ENCODE measurements at places on chromosomes 6 and 20. TPM values are rescaled to one million over a fixed set of nuclear protein-coding genes. Genes with fewer than 3 reads are reported as not detected.

- DNase-seq: no peak
- H3K27ac ChIP-seq: no peak overlapping the region
- no peaks in the 10 kb centered on the region for H3K36me3 ChIP-seq
- H3K4me3 ChIP-seq: no peak overlapping the region
- no peaks in the 10 kb centered on the region for H3K27me3 ChIP-seq
Observed at GRCh38 chr6:169026175-169026574, 227.5 kb downstream of the THBS2 start.

GRCh38 chr6:130178692-130179091 lies 44.1 kb downstream of the SAMD3 start:
- no peaks in the 10 kb centered on the region for H3K27me3 ChIP-seq
- DNase-seq: no peak
- no peaks in the 10 kb centered on the region for H3K36me3 ChIP-seq
- no peaks in the 10 kb centered on the region for H3K4me1 ChIP-seq
- no peak overlapping the region for H3K27ac ChIP-seq

Gene DZANK1
- 9.9 TPM for total RNA-seq

DNA sequence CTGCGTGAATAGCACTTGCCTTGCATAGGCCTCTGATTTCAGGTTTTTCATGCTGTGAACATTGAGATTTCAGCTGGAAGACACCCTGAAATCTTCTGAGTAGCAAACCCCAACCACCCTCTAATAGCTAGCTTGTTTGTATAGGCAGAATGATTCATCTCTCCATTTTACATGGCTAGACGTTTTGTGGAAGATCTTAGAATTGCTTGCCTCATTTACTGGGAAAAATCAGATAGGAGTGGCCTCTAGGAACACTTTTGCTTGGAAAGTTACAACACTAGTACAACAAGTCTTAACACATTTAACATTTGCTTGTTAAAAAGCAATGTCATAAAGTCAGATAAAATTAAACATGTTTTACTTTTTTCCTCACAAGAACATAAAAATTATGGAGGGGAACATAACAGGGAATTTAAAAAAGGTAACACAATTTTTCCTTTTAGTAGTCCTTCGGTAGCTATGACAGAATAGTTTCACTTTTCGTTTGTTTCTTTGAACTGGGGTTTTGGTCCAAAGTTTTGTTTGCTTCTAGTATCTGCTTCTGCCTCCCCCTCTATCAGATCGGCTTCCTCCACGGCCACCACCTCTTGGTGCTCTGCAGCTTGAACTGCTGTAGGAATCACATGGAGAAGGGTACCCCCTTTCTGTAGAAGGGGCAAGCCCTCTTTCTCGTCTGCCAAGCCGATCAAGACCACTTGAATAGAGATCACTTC lies 102.2 kb upstream of the PTCHD4 start:
- no peak overlapping the region for H3K27ac ChIP-seq
- H3K4me1 ChIP-seq: no peaks in the 10 kb centered on the region
- DNase-seq: no peak

GRCh38 chr6:81105998-81106397 lies 646.5 kb downstream of the TENT5A start:
- no peaks in the 10 kb centered on the region for H3K27me3 ChIP-seq
- no peak for DNase-seq
- H3K4me3 ChIP-seq: no peak overlapping the region
- no peak overlapping the region for H3K27ac ChIP-seq
- no peaks in the 10 kb centered on the region for H3K36me3 ChIP-seq
- no peaks in the 10 kb centered on the region for H3K4me1 ChIP-seq

DNA sequence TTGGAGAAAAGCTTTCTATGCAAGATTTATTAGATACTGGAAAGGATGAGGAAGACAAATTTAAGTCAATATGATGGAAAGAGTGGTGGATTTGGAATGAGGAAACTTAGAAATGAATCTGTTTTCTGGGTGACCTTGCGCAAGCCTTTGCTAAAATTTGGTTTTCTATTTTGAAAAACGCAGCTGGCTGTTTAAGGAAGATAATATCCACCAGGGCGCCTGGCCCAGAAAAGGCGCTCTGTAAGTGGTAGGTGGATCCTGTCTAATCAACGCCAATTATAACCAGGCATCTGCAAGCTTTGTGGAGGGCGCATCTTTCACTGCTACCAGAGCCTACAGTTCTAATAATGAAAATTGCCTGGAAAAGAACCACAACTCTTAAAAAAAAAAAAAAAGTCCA lies 398 bp upstream of the SPATS1 start:
- DNase-seq: no peak
- peaks cover 6% of the 10 kb centered on the region for H3K27me3 ChIP-seq
- H3K27ac ChIP-seq: no peak overlapping the region
- no peaks in the 10 kb centered on the region for H3K36me3 ChIP-seq

Gene GMNN
- 101 TPM for total RNA-seq

Gene DNAH8
- total RNA-seq: not detected

- H3K4me1 ChIP-seq: no peaks in the 10 kb centered on the region
- H3K4me3 ChIP-seq: no peak overlapping the region
- H3K36me3 ChIP-seq: no peaks in the 10 kb centered on the region
- DNase-seq: no peak
Observed at GRCh38 chr6:6357530-6357929, 37.1 kb upstream of the F13A1 start.

DNA sequence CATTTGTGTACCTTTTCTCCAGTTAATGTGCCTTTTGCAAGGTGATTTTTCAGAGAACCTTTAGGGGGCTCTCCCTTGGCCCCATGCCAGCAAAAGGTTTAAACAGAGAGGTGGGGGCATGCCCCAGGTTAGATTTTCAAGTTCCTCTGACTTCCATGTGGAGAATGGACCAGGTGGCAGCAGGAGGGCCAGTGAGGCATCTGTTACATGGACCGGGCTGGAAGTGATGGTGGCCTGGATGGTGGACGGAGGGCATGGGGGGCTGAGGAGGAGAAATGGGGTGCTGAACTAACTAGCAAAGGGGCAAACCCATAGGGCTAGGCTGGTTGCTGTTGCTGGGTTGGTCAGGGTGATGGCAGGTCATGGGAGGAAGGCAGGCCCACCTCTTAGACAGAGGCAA lies 20.7 kb upstream of the BPI start:
- H3K4me3 ChIP-seq: no peak overlapping the region
- no peak for DNase-seq
- no peaks in the 10 kb centered on the region for H3K36me3 ChIP-seq
- no peaks in the 10 kb centered on the region for H3K27me3 ChIP-seq

GRCh38 chr20:46690219-46691106 lies 1.2 kb upstream of the TP53RK start:
- H3K4me3 ChIP-seq: peak overlapping the region; percentile 75
- peaks cover 2% of the 10 kb centered on the region for H3K4me1 ChIP-seq
- H3K27ac ChIP-seq: no peak overlapping the region
- no peak for DNase-seq
- H3K36me3 ChIP-seq: peaks cover 14% of the 10 kb centered on the region

- no peaks in the 10 kb centered on the region for H3K4me1 ChIP-seq
- no peaks in the 10 kb centered on the region for H3K36me3 ChIP-seq
- no peak overlapping the region for H3K27ac ChIP-seq
- peaks cover 20% of the 10 kb centered on the region for H3K27me3 ChIP-seq
Observed at GRCh38 chr6:7720346-7720745, 5.6 kb upstream of the BMP6 start.

DNA sequence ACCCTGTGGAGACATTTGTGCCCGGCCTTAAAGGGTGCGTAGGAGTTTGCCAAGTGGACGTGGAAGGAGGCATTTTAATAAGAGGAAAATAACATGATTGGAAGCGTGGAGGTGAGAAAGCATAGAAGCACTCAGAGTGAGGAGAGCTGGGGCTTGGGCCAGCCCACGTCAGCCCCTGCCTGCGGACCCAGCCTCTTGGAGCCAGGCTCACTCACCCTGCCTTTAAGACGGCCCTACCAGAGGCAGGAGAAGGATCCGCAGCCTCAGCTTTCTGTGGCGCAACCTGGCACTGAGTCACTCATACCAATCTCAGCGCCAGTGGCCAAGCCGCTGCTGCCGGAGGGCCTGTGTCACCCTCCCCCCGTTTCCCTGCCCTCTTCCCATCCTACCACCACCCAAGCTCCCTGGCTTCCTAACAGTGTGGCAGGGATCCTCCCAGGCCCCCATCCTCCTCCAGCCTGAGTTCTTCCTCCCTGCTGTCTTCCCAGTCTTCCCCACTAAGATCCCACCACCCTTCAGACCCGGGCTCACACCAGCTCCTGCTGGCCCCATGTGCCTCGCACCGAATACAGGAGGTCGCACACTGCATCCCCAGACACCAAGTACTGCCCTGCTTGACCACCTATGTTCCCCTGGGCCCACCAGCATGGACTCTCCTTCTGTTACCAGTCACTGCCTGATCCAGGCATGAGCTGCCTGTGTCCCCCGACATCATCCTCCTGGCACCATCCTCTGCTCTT lies 285.2 kb downstream of the UST start:
- H3K27ac ChIP-seq: no peak overlapping the region
- peaks cover 7% of the 10 kb centered on the region for H3K4me1 ChIP-seq
- DNase-seq: no peak
- no peak overlapping the region for H3K4me3 ChIP-seq
- no peaks in the 10 kb centered on the region for H3K36me3 ChIP-seq

DNA sequence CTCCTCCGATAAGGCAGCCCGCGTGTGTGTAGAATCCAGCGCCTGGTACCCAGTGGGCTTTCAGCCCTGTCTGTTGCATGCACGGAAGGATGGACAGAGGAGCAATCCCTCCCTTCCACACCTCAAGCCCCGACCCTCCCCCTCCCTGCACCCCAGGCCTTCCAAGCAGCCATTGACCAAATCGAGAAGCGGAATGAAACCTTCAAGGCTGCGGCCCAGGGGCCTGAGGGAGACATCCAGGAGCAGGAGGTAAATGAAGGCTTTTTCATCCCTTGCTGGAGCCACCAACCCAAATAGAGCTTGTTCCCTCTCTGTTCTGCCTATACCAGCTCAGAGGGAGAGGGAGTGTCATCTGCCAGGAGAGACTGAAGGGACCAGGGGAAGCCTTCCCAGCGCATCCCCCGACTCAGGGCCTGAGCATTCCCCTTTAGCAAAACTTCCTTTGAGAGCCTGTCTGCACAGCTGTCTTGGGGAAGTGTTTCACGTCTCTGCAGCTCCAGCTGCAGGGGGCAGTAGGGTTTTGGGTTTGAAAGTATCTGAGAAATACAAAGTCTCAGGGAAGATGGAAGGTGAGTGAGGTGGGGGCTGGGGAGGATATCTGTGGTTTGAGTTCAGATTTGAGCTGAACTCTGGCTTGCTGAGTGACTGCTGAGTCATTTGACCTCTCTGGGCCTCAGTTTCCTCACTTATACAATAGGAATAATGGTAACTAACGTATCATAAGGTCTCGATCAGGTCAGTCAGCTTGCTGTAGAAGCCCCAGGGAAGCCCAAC lies 16.1 kb downstream of the FGD2 start:
- no peaks in the 10 kb centered on the region for H3K36me3 ChIP-seq
- no peak overlapping the region for H3K4me3 ChIP-seq
- peaks cover 5% of the 10 kb centered on the region for H3K4me1 ChIP-seq
- H3K27me3 ChIP-seq: no peaks in the 10 kb centered on the region
- H3K27ac ChIP-seq: no peak overlapping the region

Gene ME1
- 3.9 TPM for total RNA-seq

DNA sequence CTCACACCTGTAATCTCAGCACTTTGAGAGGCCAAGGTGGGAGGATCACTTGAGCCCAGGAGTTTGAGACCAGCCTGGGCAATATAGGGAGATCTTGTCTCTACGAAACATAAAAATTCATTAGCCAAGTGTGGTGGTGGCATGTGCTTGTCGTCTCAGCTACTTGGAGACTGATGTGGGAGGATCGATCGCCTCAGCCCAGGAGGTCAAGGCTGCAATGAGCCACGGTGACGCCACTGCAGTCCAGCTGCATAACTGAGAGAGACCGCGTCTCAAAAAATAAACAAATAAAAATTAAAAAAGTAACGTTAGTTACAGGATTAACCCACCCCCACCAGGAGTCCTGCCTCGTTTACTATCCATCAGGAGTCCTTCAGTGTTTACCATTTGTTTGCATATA lies 345.1 kb downstream of the BTBD3 start:
- H3K36me3 ChIP-seq: no peaks in the 10 kb centered on the region
- H3K27ac ChIP-seq: no peak overlapping the region
- 0 out of 2 replicates have a peak, but pooled peaks cover 2% of the 10 kb centered on the region for H3K4me1 ChIP-seq
- no peak for DNase-seq
- H3K4me3 ChIP-seq: no peak overlapping the region
- H3K27me3 ChIP-seq: no peaks in the 10 kb centered on the region

- H3K36me3 ChIP-seq: no peaks in the 10 kb centered on the region
- no peaks in the 10 kb centered on the region for H3K4me1 ChIP-seq
- H3K27ac ChIP-seq: no peak overlapping the region
- no peaks in the 10 kb centered on the region for H3K27me3 ChIP-seq
- no peak for DNase-seq
Observed at GRCh38 chr6:7999201-7999600, 65.0 kb downstream of the BLOC1S5 start.

GRCh38 chr6:129517288-129517687 lies 192.7 kb downstream of the ARHGAP18 start:
- H3K27me3 ChIP-seq: no peaks in the 10 kb centered on the region
- no peak overlapping the region for H3K27ac ChIP-seq
- no peaks in the 10 kb centered on the region for H3K36me3 ChIP-seq
- H3K4me1 ChIP-seq: no peaks in the 10 kb centered on the region

GRCh38 chr20:55597526-55597925 lies 407.8 kb downstream of the CBLN4 start:
- DNase-seq: no peak
- no peak overlapping the region for H3K4me3 ChIP-seq
- no peaks in the 10 kb centered on the region for H3K4me1 ChIP-seq
- H3K27ac ChIP-seq: no peak overlapping the region
- H3K36me3 ChIP-seq: no peaks in the 10 kb centered on the region
- no peaks in the 10 kb centered on the region for H3K27me3 ChIP-seq

Gene DUSP15
- 1.0 TPM for total RNA-seq

Gene LY86
- not detected for total RNA-seq

Gene SCUBE3
- 1.0 TPM for total RNA-seq

GRCh38 chr6:161683400-161683799 lies 409.5 kb upstream of the AGPAT4 start:
- no peak for DNase-seq
- no peak overlapping the region for H3K4me3 ChIP-seq
- no peaks in the 10 kb centered on the region for H3K27me3 ChIP-seq

DNA sequence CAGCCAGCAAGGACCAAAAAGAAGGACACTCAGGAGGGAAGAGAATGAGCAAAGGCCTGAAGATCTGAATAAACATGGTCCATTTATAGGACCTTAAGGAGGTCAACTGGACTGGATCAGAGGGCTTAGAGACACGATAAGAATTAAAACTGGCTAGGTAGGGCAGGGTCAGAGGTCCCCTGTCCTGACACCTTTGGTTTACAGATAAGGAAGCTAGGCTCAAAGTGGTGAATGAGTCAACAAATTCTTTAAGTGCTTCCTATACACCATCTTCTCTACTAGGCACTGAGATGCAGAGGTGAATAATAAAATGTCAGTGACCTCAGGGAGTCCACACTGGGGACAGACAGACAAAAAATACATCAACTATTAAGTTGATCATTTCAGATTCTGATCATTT lies 70.3 kb downstream of the HIVEP2 start:
- no peaks in the 10 kb centered on the region for H3K27me3 ChIP-seq
- H3K4me3 ChIP-seq: no peak overlapping the region
- no peak overlapping the region for H3K27ac ChIP-seq
- DNase-seq: no peak

Gene TULP4
- total RNA-seq: 51.6 TPM

Gene TSPO2
- total RNA-seq: not detected

Gene PRRT1
- total RNA-seq: 2.8 TPM

Gene ADTRP
- 0.45 TPM for total RNA-seq

GRCh38 chr20:46269372-46269771 lies 38.9 kb downstream of the CDH22 start:
- DNase-seq: no peak
- peaks cover 13% of the 10 kb centered on the region for H3K4me1 ChIP-seq

Gene WFDC10B
- total RNA-seq: 0.54 TPM

Gene CASS4
- not detected for total RNA-seq

Gene ZBTB22
- 9.8 TPM for total RNA-seq

Gene INSM1
- 2.9 TPM for total RNA-seq

Gene SLCO4A1
- total RNA-seq: 18.2 TPM

Data from H1 (cell line).